ENCODE measurements at places on chromosomes 16 and 17. TPM values are rescaled to one million over a fixed set of nuclear protein-coding genes. Genes with fewer than 3 reads are reported as not detected.
A peak's percentile ranks its signal among the peaks of the same experiment; 100 is the strongest.

GRCh38 chr16:53632526-53632925, 71.1 kb downstream of the RPGRIP1L start:
- no peak overlapping the region for H3K4me3 ChIP-seq
- no peaks in the 10 kb centered on the region for H3K36me3 ChIP-seq
- no peaks in the 10 kb centered on the region for H3K27me3 ChIP-seq

DNA sequence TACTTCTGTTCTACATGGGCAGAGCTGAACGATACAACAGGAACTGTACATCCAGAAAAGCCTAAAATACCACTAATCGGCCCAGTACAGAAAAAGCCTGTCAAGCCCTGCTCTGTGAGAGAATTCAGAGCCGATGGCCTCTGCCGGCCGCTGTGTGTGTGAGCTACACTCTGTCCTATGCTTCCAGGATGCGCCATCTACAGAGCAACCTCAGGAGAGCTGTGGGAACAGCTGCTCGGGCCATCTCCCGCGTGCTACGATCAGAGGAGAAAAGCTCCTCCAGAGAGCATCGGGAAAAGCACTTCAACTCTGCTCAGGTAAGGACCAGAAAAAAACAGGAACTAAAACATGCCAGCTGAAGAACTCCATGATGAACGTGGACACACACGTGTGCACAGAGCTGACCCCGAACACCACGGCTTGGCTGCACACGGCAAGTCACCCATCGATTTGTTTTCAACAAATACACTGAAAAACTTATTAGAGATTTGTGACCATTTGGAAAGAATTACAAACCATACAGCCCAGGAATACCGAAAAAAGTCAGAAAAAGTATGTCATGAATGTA, 115.9 kb downstream of the ANKRD11 start:
- no peaks in the 10 kb centered on the region for H3K36me3 ChIP-seq
- no peak overlapping the region for H3K27ac ChIP-seq
- DNase-seq, result no peak
- no peak overlapping the region for H3K4me3 ChIP-seq

DNA sequence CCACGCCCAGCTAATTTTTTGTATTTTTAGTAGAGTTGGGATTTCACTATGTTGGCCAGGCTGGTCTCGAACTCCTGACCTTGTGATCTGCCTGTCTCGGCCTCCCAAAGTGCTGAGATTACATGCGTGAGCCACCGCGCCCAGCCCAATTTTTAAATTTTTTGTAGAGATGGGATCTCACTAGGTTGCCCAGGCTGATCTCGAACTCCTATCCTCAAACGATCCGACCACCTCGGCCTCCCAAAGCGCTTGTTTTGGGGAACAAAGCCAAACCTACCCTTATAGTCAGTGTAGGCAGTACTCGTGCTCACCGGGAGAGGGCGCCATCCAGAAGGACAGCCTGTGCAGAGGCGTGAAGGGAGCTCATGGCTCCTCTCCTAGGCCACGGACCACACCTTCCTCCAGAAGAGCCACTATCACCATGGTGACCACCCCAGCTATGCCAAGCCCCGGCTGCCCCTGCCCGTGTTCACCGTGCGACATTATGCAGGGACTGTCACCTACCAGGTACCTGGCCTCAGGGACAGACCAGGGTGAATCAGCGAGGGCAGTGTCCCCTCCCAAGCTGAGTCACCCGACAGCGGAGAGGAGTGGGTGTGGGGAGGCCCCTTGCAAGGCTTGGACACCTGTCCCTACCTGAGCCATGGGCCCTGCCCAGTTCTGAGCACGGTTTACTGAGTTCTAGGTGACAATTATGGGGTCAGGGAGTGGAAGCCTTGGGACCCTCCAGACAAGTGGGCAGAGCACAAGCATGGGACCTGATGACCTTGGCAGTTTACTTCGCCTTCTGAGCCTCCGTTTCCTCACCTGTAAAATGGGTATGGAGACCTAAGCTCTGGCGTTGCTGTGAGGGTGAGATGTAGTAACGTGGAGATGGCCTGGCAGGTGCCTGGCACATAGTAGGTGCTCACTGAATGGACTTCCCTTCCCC, 13.7 kb downstream of the MYO15B start:
- peak; percentile 79 for DNase-seq
- no peak overlapping the region for H3K4me3 ChIP-seq
- no peaks in the 10 kb centered on the region for H3K36me3 ChIP-seq

The ALDH3A1 gene
- 7.1 TPM for total RNA-seq

- no peak overlapping the region for H3K4me3 ChIP-seq
- no peaks in the 10 kb centered on the region for H3K36me3 ChIP-seq
- H3K27ac ChIP-seq, result no peak overlapping the region
- DNase-seq, result peak; percentile 26
These were observed 269.8 kb upstream of the MYOCD start for GRCh38 chr17:12395733-12396354.

DNA sequence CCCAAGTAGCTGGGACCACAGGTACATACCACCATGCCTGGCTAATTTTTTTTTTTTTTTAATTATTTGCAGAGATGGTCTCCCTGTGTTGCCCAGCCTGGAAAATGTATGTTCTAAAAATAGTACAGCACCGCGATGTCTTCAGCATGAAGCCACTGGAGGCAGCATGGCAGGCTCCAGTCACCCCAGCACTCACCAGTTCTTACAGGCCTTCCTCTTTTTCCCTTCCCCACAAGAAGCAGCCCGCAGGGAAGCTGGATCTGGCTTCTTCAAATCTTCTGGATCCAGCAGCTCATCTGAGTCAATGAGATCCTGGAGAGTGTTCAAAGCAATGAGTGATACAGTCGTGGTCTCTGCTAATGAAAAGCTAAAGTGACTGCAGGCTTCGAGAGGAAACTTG, 16.2 kb downstream of the CIAPIN1 start:
- no peak overlapping the region for H3K27ac ChIP-seq
- H3K4me1 ChIP-seq, result no peaks in the 10 kb centered on the region
- peaks cover 9% of the 10 kb centered on the region for H3K36me3 ChIP-seq

GRCh38 chr17:32120141-32120540, 22.2 kb upstream of the RHOT1 start:
- H3K36me3 ChIP-seq, result no peaks in the 10 kb centered on the region
- no peak overlapping the region for H3K4me3 ChIP-seq

DNA sequence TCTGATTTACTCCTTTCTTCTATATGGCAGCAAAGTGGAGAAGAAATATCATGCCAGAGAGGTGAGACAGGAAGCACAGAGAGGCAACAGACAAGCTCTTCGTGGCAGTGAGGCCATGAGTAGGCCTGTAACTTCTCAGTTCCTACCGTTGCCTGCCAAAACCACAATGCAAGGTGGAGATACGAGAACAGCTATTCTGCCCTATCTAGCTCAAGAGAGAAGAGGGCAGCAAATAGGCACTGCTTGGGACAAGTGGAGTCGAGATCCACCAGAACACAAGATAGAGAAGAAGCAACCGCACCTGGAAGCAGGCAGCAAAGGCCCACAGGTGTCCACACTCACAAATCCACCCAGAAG, 24.8 kb downstream of the RANBP10 start:
- no peak overlapping the region for H3K27ac ChIP-seq
- H3K4me3 ChIP-seq, result no peak overlapping the region
- H3K27me3 ChIP-seq, result no peaks in the 10 kb centered on the region
- no peaks in the 10 kb centered on the region for H3K4me1 ChIP-seq
- no peaks in the 10 kb centered on the region for H3K36me3 ChIP-seq

The SBK1 gene
- total RNA-seq, result 5.5 TPM

The ATP1B2 gene
- total RNA-seq, result 0.14 TPM

The TMEM238L gene
- total RNA-seq, result not detected

The SLC12A3 gene
- total RNA-seq, result 0.73 TPM

The NPIPA2 gene
- 4.1 TPM for total RNA-seq

DNA sequence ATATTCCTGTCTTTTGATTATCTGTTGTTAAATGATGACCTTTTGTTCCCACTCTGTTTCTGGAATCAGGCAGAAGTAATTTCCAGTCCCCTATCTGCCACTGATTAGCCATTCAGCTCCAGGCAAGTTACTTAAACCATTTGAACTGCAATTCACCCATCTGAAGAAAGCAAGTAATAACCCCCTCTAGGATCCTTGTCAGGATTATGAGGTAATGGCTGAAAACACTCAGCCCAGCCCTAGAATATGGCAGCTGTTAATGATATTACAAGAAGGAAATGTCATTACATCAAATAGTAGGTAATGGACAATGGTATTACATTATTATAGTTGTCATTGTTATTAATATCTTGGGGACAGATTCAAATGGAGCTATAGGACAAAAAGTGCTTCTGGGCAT, 16.0 kb upstream of the SLC47A1 start:
- no peaks in the 10 kb centered on the region for H3K36me3 ChIP-seq
- no peak overlapping the region for H3K4me3 ChIP-seq
- H3K4me1 ChIP-seq, result peaks cover 27% of the 10 kb centered on the region
- DNase-seq, result no peak
- H3K27ac ChIP-seq, result no peak overlapping the region
- no peaks in the 10 kb centered on the region for H3K27me3 ChIP-seq

GRCh38 chr16:78277321-78278055, 178.0 kb downstream of the WWOX start:
- no peaks in the 10 kb centered on the region for H3K4me1 ChIP-seq
- no peak overlapping the region for H3K27ac ChIP-seq

The NAGS gene
- total RNA-seq, result 0.50 TPM

The POLDIP2 gene
- 265 TPM for total RNA-seq

GRCh38 chr17:82907797-82908542, 68.1 kb upstream of the ZNF750 start:
- H3K36me3 ChIP-seq, result no peaks in the 10 kb centered on the region
- no peaks in the 10 kb centered on the region for H3K27me3 ChIP-seq
- no peak overlapping the region for H3K27ac ChIP-seq
- H3K4me1 ChIP-seq, result no peaks in the 10 kb centered on the region

DNA sequence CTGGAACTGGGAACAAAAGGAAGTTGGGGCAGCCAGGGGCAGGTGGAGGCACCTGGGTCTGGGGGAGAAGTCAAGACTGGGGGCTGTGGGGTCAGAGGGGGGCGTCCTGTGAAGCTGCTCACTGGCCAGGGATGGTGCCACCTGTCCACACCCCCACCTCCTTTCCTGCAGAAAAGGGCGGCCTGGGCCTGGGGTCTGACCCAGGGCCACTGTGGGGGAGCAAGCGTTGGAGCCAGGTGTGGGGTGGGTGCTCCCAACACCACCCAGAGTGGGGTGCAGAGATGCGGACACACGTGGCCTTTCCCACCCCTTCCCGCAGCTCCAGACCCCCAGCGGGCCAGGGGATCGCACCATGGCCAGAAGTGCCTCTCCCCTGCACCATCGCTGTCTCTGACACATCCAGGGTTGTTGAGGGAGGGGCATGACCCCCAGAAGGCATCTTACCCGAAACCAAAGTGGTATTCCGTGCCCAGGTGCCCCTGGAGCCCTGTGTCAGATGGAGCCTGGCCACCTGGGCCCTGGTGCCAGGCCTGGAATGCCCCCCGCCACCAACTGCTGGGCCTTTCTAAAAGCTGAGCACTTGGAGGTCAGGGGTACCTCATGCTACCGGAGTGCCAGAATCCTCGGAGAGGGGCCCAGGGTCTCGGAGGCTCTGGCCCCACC, 2.6 kb upstream of the SLC16A3 start:
- H3K27ac ChIP-seq, result no peak overlapping the region
- H3K4me1 ChIP-seq, result peaks cover 20% of the 10 kb centered on the region
- DNase-seq, result no peak
- no peak overlapping the region for H3K4me3 ChIP-seq
- H3K36me3 ChIP-seq, result no peaks in the 10 kb centered on the region

DNA sequence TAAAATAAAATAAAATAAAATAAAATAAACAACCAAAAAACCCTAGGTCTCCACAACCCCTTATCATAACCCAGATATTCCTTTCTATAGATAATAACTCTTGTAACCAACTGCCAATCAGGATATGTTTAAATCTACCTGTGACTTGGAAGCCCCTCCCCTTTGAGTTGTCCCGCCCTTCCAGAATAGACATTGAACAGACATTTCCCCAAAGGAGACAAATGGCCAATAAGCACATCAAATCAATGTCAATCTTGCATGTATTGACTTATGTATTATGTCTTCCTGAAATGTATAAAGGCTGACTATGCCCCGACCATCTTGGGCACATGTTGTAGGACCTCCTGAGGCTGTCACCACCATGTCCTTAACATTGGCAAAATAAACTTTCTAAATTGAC, 1.5 kb upstream of the MAPK7 start:
- peak overlapping the region; percentile 96 for H3K27ac ChIP-seq
- no peaks in the 10 kb centered on the region for H3K27me3 ChIP-seq
- peaks cover 11% of the 10 kb centered on the region for H3K4me1 ChIP-seq
- peak; percentile 28 for DNase-seq
- H3K4me3 ChIP-seq, result peak overlapping the region; percentile 61
- H3K36me3 ChIP-seq, result no peaks in the 10 kb centered on the region

DNA sequence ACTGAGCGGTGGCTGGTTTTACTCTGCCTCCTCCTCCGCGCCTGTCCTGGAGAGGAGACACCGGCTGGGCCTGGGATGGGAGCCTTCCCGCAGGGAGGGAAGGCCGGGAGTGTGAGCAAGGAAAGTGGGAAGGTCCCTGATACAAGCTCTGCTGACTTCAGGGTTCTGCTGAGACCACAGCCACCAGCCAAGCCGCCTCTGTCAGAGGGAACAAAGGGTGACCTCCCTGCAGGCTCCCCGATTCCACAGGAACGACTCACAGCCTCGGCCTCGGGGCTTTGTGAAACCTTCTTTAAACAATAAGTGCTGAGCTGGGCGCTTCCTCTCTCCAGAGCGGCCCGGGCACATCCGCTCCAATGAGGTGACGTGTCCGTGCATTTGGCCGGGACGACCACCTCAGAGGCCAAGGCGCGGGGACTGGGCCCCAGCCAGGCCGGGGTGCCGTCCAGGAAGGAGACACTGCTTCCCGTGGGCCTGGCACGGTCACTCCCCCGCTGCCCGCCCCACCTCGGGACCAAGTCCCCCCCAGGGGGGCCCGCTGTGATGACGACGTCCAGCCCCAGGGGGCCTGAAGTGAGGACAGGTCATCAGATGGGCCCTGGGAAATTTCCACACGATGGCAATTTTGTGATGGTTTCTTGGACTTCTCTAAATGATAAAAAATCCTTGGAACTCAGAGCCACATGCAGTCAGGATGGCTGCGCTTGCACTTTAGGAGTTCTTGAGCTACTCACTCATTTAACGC, 11.8 kb upstream of the CIBAR2 start:
- H3K4me1 ChIP-seq, result peaks cover 8% of the 10 kb centered on the region
- no peak for DNase-seq
- H3K27ac ChIP-seq, result no peak overlapping the region
- no peak overlapping the region for H3K4me3 ChIP-seq
- no peaks in the 10 kb centered on the region for H3K36me3 ChIP-seq
- no peaks in the 10 kb centered on the region for H3K27me3 ChIP-seq

DNA sequence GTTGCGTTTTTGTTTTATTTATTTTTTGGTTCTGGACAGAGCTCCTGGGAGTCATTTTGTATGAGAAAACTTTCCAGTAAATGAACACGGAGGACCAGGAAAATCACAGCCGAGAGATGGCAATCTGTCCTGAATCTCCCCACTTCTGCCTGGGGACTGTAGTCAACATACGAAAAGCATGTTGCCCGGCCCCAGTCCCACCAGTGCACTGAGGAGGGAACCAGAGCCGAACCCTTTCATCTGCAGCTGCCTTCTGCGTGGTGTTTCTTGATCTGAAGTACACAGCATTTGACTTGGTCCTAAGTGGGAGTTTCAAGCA, 18.9 kb downstream of the SNX11 start:
- H3K4me3 ChIP-seq, result no peak overlapping the region
- no peaks in the 10 kb centered on the region for H3K36me3 ChIP-seq
- no peak for DNase-seq
- no peak overlapping the region for H3K27ac ChIP-seq

Data from Caco-2 (cell line).